ENCODE measurements at places on chromosomes 13 and 19. TPM values are rescaled to one million over a fixed set of nuclear protein-coding genes. Genes with fewer than 3 reads are reported as not detected.

FPR2 gene
- total RNA-seq = not detected

ERICH4 gene
- total RNA-seq = not detected

SYCN gene
- total RNA-seq = not detected

TEAD2 gene
- 2.4 TPM for total RNA-seq

DNA sequence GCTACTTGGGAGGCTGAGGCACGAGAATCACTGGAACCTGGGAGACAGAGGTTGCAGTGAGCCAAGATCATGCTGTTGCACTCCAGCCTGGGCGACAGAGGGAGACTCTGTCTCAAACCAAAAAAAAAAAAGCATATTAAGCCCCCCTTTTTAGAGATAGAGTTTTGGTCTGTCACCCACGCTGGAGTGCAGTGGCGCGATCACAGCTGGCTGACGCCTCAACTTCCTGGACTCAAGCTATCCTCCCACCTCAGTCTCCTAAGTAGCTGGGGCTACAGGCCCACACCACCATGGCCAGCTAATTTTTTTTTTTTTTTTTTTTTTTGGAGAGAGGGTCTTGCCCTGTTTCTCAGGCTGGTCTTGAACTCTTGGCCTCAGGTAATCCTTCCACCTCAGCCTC lies 34.2 kb upstream of the MAP3K10 start:
- H3K4me3 ChIP-seq = no peak overlapping the region
- no peaks in the 10 kb centered on the region for H3K36me3 ChIP-seq
- no peak overlapping the region for H3K27ac ChIP-seq
- H3K4me1 ChIP-seq = peaks cover 6% of the 10 kb centered on the region
- H3K27me3 ChIP-seq = no peaks in the 10 kb centered on the region

DNA sequence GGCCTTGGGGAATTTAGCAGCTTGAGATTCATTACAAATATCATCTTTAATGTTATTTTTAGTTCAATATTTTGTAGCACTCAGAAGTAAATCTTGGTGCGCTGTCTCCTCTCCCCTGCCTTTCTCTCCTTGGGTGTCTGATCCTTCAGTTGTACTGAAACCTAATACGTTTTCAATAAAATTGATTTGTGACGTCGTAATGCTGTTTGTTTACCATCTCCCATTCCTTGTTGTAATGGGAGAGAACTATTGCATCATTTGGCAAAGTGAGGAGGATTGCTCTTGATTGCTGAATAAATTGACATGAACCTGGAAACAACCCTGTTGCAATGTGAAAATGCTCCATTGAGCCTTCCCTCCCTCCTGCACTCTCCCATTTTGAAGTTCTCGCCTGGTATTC lies 43.2 kb upstream of the TSHZ3 start:
- no peak overlapping the region for H3K4me3 ChIP-seq
- H3K27ac ChIP-seq = no peak overlapping the region
- no peaks in the 10 kb centered on the region for H3K4me1 ChIP-seq
- H3K27me3 ChIP-seq = no peaks in the 10 kb centered on the region

GRCh38 chr19:50460161-50460765 lies 16.0 kb upstream of the EMC10 start:
- H3K4me3 ChIP-seq = no peak overlapping the region
- peak; percentile 23 for DNase-seq
- peaks cover 7% of the 10 kb centered on the region for H3K4me1 ChIP-seq
- peaks cover 3% of the 10 kb centered on the region for H3K36me3 ChIP-seq
- peaks cover 58% of the 10 kb centered on the region for H3K27me3 ChIP-seq

DNA sequence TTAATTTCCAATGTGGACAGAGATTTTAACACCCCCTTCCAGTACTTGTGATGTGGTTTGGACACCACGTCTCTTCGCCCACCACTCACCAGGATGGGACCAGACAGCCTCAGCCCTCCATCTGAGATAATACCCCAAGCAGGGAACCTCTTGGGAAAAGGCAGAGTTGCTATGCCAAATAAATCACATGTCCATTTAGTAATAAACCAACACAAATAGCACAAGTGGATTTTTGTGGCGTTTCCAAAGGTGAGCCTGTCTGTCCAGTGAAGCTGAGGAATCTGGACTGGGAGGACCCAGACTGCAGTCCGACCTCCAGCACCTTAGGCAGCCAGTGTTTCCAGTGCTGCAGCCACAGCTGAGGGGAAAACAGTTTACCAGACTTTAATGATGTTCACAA lies 34.1 kb upstream of the GAS6 start:
- no peaks in the 10 kb centered on the region for H3K36me3 ChIP-seq
- H3K4me3 ChIP-seq = no peak overlapping the region
- H3K4me1 ChIP-seq = no peaks in the 10 kb centered on the region
- no peaks in the 10 kb centered on the region for H3K27me3 ChIP-seq
- DNase-seq = no peak
- H3K27ac ChIP-seq = no peak overlapping the region

GRCh38 chr19:575527-576506 lies 3.4 kb downstream of the BSG start:
- H3K4me1 ChIP-seq = peaks cover 16% of the 10 kb centered on the region
- peak overlapping the region; percentile 96 for H3K4me3 ChIP-seq
- H3K27me3 ChIP-seq = no peaks in the 10 kb centered on the region
- H3K27ac ChIP-seq = no peak overlapping the region
- peaks cover 36% of the 10 kb centered on the region for H3K36me3 ChIP-seq
- DNase-seq = no peak

- no peak overlapping the region for H3K4me3 ChIP-seq
- DNase-seq = no peak
These were observed 2.8 kb downstream of the MADCAM1 start for GRCh38 chr19:498977-499623.

DNA sequence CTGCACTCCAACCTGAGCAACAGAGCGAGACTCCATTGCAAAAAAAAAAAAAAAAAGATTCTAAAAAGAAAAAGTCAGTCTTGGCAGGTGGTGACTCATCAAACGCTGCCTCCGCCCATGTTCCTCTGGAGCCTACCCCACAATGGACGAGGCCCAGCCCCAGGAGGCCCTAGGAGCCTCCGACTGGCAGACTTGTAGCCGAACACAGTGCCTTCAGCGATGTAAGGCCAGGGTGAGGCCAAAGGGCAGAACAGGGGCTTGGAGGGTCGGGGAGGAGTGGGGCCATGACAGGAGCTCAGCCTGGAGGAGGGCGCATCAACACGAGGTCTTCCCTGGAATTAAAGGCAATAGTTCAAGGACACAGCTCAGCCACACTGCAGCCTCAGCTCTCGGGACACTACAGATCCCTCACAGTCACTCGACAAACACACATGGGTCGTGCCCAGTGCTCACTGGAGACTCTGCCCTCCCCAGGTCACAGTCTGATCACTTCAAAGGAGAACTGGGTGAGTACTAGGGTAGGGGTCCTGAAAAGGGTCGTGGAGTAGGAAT lies 5.1 kb downstream of the USE1 start:
- H3K4me3 ChIP-seq = no peak overlapping the region
- peak; percentile 15 for DNase-seq
- H3K36me3 ChIP-seq = peaks cover 22% of the 10 kb centered on the region
- no peaks in the 10 kb centered on the region for H3K4me1 ChIP-seq
- no peaks in the 10 kb centered on the region for H3K27me3 ChIP-seq
- no peak overlapping the region for H3K27ac ChIP-seq

GRCh38 chr19:8302734-8303133 lies 5.4 kb downstream of the CD320 start:
- H3K4me3 ChIP-seq = no peak overlapping the region
- H3K27ac ChIP-seq = no peak overlapping the region
- H3K27me3 ChIP-seq = no peaks in the 10 kb centered on the region
- peaks cover 15% of the 10 kb centered on the region for H3K36me3 ChIP-seq
- DNase-seq = no peak

DNA sequence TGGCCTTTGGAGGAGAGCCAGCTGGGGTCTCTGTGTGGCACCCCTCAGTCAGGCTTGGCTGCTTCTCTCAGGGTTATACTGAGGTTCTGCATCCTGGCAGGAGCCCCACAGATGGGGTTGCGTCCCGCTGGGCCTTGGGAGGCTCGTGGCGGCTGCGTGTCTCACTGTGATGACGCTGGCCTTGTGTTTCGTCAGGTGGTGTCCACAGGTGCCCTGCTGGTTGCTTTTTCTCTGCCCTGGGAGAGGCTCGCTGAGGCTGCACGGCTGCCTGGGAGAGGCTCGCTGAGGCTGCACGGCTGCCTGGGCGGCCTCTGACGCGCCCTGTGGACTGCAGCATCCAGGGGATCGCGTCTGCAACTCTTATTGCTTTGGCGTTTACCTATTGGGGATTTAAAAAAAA lies 15.4 kb downstream of the DOT1L start:
- H3K36me3 ChIP-seq = peaks cover 38% of the 10 kb centered on the region
- no peak overlapping the region for H3K27ac ChIP-seq
- H3K4me3 ChIP-seq = no peak overlapping the region
- no peaks in the 10 kb centered on the region for H3K4me1 ChIP-seq
- no peaks in the 10 kb centered on the region for H3K27me3 ChIP-seq

GRCh38 chr19:45469132-45469944 lies 1.5 kb downstream of the FOSB start:
- peaks cover 23% of the 10 kb centered on the region for H3K27me3 ChIP-seq
- H3K4me1 ChIP-seq = peaks cover 35% of the 10 kb centered on the region
- peaks cover 88% of the 10 kb centered on the region for H3K36me3 ChIP-seq
- peak overlapping the region; percentile 86 for H3K4me3 ChIP-seq
- peak overlapping the region; percentile 99 for H3K27ac ChIP-seq
